NCI-H2081 treated with DMSO at 0.1 percent for 48 hours (cell line): ENCODE measurements at places on chromosomes 16 and 17.

- no peak for DNase-seq
Measured at GRCh38 chr16:74219706-74220105, 76.9 kb upstream of the PSMD7 start.

GRCh38 chr16:67723151-67723910, 4.2 kb upstream of the GFOD2 start:
- no peak for DNase-seq

DNA sequence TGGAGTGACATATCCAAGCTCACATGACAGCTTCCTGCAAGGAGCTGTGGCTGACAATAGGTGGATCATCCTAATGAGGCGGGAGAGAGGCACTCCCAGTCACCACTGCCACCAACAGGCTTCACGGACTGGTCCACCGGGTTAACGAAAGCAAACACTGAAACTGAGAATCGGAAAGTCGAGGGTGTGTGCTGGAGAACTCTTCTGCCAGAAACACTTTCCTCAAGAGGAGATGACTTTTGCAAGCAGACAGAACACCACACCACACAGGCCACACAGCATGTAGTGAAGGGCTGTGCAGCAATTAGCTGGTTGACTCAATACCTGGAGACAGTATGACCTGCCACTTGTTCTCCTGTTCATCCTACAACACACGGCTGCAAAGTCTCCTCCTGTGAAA, 53.0 kb upstream of the DNAJA2 start:
- DNase-seq: no peak

GRCh38 chr16:67914758-67915495, 16.7 kb downstream of the CTRL start:
- DNase-seq: no peak

DNA sequence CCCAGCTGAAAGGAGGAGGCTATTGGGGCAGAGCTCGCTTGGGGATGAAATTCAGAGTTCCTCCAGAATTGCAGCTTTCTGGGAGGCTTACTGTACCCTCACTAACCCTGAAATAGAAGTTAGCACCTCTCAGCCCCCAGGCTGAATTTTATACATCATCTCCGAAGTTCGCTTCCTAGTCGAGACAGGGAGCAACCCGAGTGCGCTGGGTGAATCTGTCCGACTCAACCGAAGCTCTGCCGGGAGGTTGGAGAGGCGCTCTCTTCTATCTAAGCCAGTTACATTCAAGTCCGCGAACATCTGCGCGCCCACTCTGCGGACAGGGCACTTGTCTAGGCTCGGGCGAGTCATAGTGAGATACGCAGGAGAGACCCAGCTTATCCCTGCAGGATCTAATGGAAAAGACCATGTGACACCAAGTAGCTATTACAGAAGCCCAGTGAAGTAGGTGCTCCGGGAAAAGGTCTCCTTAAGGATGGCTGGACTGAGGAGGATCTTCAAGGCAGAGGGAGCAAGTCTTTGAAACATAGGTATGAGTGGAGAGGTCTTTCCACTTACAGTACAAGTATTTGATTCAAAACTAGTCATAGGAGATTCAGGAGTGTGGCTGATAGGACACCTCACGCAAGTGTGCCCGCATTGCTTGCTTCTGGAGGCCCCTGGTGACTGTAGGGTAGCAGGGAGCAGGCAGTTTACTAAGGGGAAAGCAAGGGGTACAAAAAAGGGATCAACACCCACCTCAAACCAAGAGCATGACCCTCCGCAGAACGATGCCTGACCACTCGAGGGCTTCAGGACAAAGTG, 646 bp upstream of the HES7 start:
- DNase-seq: no peak

GRCh38 chr16:56828647-56829046, 36.4 kb upstream of the SLC12A3 start:
- DNase-seq: no peak

GRCh38 chr16:64968539-64968938, 153.3 kb downstream of the CDH11 start:
- no peak for DNase-seq

- no peak for DNase-seq
Measured at GRCh38 chr17:48575673-48576478, 2.3 kb downstream of the HOXB4 start.

- DNase-seq: no peak
Measured at GRCh38 chr16:49969091-49970030, 55.7 kb upstream of the CNEP1R1 start.

DNA sequence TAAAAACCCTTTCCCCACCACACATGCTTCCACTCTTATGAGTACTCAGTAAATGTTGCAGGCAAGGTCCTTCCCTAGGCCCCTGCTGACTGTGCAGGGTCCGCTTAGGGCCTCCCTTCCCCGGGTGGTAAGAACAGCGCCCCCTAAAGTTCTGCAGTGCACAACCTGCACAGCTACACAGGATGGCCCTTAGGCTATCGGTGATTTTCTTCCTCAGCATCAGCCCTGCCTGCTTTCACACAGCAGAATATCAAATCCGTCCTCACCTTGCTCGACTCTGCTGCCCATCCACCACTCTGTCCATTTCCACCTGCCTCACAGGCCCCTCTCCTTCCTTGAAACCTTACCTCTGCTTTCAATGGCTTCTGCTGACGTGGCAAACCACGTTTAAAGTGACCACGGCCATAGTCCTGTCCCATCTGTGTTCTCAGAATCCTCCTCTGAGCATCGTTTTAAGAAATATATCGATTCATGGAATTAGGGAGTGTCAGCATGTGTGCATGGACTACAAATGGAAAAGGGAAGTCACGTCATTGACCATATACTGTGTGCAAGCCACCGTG, 51.4 kb upstream of the TMEM132E start:
- no peak for DNase-seq

GRCh38 chr17:55816532-55817396, 65.9 kb downstream of the PCTP start:
- no peak for DNase-seq

GRCh38 chr17:6823011-6823442, 8.5 kb downstream of the TEKT1 start:
- no peak for DNase-seq
